ENCODE measurements at places on chromosomes 1 and 21. TPM values are rescaled to one million over a fixed set of nuclear protein-coding genes. Genes with fewer than 3 reads are reported as not detected.
A peak's percentile ranks its signal among the peaks of the same experiment; 100 is the strongest.

Gene DNAJC6
- total RNA-seq, result 0.21 TPM

DNA sequence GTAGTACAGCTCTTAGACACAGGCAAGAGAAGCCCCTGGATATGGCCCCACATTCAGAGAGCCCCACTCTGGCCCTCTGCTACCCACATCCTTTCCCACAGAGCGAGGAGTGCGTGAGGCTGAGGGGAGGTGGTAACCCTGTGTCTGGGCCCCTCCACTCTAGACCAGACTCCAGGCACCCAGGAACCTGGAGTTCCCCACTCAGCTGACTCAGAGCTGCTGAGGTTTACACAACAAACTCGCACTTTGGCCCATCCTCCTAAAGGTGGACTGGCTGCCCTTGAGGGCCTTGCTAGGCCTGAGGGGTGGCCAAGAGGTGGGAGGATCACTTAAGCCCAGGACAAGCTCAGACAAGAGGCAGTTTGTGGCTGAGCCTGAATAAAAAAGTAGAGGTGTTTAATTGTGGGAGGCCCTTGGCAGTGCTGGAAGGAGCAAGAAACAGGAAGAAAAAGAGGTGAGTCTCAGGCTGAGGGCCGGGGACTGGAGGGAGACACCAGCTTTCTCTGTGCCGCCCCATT, 10.7 kb downstream of the MR1 start:
- no peak for DNase-seq

GRCh38 chr1:37926038-37926924, 20.6 kb downstream of the INPP5B start:
- DNase-seq, result no peak

DNA sequence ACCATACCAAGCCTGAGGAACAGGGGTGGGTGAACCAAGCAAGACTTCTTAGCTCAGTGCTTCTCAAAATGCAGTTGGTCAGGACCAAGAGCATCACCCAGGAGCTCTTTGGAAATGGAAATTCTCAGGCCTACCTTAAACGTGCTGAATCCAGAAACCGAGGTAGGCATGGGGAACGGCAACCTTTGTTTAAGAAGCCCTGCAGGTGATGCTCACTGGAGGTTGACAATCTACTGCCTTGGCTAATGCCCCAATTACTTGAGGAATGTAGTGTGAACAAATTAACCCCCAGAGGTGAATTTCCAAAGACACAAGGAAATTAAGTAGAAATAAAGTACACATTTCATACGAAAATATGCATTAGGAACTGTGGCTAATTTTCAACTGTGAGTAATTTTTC, 5.3 kb downstream of the PTPN14 start:
- DNase-seq, result no peak

DNA sequence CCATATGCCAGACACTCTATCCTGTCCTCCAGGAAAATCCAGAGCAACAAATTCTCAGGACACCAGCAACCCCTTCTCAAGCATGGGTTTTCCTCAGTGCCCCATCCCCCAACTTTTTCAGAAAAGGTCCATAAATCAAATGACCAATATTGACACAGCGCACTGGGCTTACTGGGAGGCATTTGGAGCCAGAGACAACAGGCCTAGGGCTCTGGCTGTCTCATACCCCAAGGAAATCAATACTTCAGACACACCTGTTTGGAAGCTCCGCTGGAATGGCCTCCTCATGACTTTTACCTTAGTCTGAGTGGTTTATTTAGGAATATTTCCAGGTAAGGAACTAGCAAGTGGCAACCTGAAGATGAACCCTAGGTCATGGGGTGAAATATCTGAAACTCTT, 66.9 kb upstream of the TNR start:
- no peak for DNase-seq

- no peak for DNase-seq
These were observed 30.8 kb downstream of the SPAG17 start for GRCh38 chr1:118154220-118154619.

GRCh38 chr1:216778737-216779136, 55.5 kb upstream of the ESRRG start:
- no peak for DNase-seq

DNA sequence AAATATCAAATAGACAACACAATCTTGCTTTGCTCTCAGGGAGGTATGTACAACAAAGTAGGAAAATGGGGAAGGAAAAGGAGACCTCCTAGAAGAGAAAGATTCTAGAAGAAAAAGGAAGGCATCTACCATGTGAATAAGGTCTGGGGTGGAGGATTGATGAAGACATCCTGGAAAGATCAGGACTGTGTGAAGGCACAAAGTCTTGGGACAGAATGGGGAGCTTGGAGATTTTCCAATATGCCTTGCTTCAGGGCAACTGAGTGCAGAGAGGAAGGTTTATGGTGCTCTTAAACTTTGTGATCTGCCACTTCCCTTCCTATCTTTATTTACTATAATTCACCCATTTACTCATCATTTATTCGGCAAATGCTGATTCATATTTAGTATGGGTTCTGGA, 352.0 kb downstream of the PLPP3 start:
- DNase-seq, result no peak

DNA sequence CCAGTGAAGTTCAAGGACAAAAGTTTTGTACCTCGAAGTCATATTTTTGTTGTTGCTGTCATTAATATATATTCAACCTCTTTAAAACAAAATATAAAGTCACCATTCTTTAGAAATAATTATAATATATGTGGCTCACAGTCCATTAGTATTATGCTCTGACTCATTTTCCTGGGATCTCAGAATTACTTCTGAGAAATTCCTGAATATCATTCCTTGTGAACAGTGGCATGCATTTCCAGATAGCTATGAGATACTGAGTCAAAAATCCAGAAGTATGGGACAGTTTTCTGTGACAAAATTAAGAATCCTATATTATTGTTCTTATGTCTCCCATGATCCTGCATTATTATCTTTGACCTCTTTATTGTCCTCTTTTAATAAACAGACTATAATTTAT, 13.8 kb upstream of the RGS21 start:
- no peak for DNase-seq

GRCh38 chr1:202968895-202969295, 1.8 kb upstream of the CYB5R1 start:
- DNase-seq, result peak; percentile 41

All from ascending aorta (tissue), 2 donors.